Stimulated activated CD4-positive, alpha-beta T cell treated with anti-CD3 and anti-CD28 coated beads, Interleukin-4, amount 100 ng/mL, for 24 hours (primary cell): ENCODE measurements at places on chromosomes 4 and X.

- DNase-seq: no peak
Measured at GRCh38 chr4:173486714-173487392, 43.2 kb downstream of the HAND2 start.

- DNase-seq: no peak
Measured at GRCh38 chr4:179071131-179071530, 1628.9 kb upstream of the AGA start.

GRCh38 chrX:81202456-81202819, 536 bp downstream of the SH3BGRL start:
- peak; percentile 3 for DNase-seq

DNA sequence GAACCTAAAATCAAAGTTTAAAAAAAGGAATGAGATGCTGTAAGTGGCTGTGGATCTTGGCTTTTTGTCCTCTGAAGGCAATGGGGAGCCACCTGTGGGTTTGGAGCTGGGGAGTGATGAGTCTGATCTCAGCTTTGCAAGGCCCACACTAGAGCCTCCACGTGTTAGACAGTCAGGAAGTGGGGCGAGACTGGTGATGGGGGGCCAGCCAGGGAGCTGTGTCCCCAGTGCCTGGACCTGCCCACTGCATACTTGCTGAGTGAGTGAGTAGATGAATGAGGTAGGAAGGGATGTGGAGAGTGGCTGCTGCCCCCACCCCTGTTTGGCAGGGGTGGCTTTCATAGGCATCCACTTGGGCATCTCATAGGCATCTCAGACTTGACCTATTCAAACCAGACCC, 84.0 kb downstream of the NHSL2 start:
- DNase-seq: no peak

- no peak for DNase-seq
Measured at GRCh38 chr4:145452447-145453162, 29.0 kb upstream of the SMAD1 start.

DNA sequence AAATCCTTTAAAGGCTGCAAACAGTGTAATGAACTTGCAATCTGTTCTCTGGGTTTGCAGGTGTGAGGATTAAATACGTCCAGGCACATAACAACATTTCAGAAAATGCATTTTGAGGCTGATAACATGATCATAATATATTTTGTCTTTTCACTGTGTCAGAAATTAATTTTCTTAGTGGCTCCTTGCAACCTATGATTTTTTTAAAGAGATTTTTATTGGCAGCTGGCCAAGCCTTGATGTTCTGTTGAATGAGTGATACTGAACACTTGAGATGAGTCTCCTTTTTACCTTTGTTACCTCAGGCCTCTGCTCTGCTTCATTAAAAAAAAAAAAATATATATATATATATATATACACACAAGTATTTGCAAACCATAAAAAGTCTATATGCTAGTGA, 68.2 kb upstream of the TENM3 start:
- no peak for DNase-seq

DNA sequence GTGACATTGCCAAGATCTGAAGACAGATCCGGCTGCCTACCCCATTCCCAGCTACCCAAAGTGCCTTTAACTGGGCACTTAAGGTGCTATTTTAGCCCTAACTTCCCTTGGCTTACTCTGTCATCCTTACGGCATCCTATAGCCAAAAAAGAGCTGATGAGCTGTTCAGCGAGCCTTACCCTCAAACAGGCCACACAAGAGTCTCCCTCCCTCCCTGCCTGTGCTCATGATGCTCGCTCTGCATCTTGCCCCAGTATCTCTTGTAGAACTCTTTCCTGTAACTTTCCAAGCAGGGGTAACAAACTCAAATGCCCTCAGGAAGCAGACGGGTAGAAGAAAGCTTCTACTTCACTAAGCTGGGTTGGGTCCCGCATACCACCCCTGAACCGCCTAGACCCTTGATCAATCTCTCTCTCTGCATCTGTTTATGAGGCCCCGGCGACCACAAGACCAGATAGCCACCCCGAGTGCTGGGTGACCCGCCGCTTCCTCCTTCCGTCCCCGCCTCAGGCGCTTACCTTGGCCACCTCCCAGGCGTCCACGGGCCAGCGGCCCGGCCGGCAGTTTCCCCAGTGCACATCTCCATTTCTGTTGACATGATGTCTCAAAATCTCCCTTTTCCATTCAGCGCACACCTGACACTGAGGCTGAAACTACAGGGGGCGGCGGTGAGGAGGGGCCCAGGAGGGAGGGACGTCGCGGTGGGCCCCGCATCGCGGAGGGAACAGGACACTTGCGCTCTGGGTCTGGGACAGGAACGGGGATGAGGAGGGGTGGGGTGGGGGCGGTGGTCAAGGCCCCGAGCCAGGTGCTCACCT, 663 bp downstream of the CXorf38 start:
- peak; percentile 27 for DNase-seq

- no peak for DNase-seq
Measured at GRCh38 chr4:164087733-164088132, 593.2 kb downstream of the TMA16 start.

DNA sequence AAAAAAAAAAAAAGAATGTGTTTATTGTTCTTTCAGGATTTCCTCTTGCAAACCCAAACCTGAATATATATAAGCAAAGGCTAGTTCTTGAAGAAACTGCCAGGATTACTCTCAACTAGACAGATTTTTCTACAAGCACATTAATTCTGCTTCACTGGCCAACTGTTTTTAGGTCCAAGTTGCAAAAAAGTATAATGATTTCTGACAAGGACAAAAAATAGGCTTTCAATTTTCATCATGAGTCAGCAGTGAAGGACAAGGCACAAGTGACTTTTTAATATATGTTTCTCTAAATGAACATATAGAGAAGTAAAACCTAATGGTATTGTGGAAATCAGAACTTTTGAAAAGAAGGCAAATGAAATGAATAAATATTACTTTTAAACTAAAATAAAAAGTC, 73.7 kb downstream of the ELOVL6 start:
- DNase-seq: no peak

- DNase-seq: no peak
Measured at GRCh38 chr4:157128395-157128794, 52.4 kb downstream of the GLRB start.

- no peak for DNase-seq
Measured at GRCh38 chr4:169668069-169668721, 47.8 kb downstream of the CLCN3 start.

DNA sequence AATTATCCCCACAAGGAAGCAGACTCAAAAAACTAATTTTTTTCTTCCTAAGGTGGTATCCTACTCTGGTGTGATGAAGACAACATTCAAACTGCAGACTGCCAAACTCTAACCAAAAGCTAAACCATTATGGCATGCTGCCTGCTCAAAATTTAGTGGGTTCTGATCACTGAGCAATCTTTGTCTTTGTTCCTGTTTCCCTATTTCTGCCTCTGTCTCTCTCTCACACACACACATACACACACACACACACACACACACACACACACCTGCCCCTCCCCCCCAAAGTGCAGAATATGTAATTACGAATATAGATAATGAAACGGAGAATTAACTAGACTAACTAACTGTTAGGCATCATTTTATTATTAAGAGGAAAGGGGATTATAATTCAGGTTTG, 1278.6 kb downstream of the PCDH7 start:
- no peak for DNase-seq

DNA sequence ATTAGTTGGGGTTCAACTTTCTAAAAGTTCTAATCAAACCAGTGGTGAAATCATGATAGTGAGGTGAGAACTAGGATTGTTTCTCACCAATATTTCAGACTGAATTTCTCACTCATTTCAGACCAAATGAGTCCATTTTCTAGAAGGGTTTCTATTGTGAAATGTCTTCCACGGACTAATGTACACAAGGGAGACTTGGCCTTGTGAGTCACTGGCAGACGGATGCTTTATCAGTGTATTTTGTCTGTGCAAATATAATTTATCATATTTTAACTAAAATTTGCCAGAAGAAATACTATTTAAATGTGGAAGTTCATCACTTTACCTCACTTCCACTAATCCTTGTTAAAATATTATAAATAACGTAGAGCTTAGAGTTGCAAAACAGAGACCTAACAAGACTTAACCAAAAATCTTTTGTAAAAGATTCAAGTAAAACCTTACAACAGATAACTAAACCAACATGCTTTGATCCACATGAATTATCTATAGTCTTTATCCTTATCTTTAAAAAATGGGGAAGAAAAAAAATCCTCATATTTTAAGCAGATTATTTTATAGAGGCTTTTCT, 506.0 kb upstream of the FAM241A start:
- DNase-seq: no peak

DNA sequence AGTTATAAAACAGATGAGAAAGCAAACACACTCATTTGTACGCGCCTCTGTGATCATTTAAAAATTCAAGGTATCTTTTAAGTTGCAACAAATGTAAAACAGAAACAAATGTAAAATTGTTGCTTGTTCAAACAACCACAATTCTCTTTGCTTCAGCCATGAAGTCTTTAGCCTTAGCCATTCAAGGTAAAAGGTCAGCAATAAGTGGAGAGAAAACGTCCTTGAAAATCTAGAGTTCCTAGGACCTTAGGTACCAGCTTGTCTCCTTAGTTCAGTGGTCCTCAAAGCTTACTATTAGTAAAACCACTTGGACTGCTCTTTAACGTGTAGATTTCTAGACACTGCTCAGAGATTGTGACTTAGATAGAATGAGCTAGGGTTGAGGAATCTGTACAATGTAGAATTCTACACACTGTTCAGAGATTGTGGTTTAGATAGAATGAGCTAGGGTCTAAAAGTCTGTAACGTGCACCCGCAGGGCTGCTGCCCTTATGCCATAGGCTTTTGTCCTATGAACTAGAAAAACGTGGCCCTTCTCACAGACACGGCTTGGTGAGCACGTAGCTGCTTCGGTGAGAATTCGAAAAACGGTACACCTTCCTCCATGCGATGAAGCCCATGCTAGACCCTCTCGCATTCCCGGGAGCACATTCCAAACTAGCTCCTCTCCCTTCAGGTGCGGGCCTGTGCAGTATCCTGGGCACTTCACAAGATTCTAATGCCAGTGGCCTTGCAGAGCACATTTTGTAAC, 1.7 kb downstream of the PLAC8 start:
- peak; percentile 36 for DNase-seq

DNA sequence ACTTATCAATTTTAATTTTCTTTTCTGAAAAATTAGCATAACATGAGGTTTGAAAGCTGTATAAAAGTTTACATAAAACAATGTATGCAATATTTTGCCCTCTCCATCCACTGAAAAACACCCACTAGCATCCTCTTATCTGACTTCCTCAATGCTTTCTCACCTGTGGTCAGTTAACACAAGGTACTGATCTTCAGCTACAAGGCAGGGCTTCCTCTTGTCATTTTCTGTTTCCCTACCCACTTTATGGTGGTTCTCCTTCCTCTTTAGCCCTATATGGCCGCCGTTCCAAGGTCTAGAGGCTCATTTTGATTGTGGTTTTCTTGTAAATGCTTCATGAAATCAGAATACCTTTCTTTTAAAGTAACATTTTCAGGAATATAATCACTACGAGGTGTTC, 618.6 kb upstream of the CPEB2 start:
- no peak for DNase-seq

DNA sequence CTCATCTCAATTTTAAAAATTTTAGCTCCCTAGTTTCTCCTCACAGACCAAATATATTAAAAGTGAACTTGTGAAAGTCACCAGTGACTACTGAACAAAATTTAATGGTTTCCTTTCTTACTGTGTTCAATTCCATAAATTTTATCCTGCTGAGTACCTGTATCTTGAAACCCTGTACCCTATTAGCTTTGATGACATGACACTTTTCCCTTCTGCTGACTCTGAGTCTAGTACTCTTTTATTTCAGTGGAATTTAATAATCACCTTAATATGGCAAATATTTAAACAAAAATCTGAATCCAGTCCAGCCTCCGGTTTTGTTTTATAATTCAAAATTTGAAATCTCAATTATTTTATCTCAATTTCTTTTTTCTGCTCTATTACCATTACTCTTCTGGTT, 203.1 kb upstream of the NUDT6 start:
- DNase-seq: no peak

DNA sequence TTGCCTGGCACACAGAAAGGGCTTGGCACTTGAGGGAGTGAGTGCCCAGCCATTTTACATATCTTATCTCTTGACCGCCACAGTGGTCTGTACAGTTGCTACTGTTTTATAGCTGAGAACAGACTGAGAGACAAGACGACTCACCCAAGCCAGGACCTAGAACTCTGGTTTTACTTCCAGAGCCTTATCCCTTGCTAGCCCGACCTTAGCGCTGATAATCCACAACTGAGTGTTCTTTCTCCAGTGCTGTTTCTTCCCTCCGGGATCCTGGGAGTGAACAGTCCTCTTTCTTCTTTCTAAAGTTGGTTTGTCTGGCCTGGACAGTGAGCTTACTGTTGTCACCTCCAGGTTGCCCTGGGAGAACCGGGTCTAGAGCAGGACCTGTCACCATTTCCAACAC, 52.5 kb upstream of the TADA2B start:
- DNase-seq: no peak

DNA sequence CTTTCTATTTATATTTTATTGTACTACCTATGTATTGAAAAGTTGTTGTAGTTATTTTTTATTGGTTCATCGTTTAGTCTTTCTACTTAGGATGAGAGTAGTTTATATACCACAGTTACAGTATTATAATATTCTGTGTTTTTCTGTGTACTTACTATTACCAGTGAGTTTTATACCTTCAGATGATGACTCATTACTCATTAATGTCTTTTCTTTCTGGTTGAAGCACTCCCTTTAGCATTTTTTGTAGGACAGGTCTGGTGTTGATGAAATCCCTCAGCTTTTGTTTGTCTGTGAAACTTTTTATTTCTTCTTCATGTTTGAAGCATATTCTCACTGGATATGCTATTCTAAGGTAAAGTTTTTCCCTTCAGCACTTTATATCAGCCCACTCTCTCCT, 7.7 kb downstream of the LUZP4 start:
- no peak for DNase-seq

DNA sequence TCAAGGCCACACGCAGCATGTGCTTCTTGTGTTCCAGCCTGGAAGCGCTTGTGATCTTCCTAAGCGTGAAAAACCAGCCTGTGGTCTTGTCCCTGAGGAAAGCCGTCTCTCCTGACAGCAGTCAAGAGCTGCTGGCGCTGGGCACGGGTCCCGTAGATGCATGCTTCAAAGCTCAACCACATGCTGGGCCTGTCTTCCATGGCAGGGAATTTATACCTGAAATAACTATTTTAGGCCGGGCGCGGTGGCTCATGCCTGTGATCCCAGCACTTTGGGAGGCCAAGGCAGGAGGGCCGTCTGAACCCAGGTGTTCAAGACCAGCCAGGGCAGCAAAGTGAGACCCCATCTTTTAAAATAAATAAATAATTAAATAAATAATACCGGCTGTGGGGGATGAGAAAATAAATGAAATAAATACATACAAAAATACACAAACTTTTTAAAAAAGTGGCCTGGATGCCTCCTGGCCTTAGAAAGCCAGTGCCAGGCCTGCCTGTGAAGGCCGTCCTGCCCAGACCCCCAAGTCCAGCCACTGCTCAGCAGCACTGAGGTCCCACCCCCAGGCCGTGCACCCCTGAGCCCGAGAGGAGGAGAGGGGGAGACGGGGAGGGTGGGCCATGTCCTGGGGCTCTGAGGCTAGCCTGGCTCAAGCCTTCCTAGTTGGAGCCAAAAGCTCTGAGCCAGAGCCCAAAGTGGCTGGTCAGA, 10.4 kb downstream of the LRPAP1 start:
- DNase-seq: no peak

- DNase-seq: no peak
Measured at GRCh38 chr4:7004331-7004730, 38.8 kb upstream of the TADA2B start.

- DNase-seq: no peak
Measured at GRCh38 chrX:70979136-70979762, 48.4 kb upstream of the SLC7A3 start.

- DNase-seq: no peak
Measured at GRCh38 chr4:38371391-38371851, 292.6 kb upstream of the KLF3 start.
